ENCODE measurements at places on chromosomes 2 and 18.

GRCh38 chr2:176584333-176584732, 315.1 kb downstream of the MTX2 start:
- DNase-seq = no peak

- no peak for DNase-seq
These were observed 114.0 kb downstream of the NEDD4L start for GRCh38 chr18:58158008-58158407.

DNA sequence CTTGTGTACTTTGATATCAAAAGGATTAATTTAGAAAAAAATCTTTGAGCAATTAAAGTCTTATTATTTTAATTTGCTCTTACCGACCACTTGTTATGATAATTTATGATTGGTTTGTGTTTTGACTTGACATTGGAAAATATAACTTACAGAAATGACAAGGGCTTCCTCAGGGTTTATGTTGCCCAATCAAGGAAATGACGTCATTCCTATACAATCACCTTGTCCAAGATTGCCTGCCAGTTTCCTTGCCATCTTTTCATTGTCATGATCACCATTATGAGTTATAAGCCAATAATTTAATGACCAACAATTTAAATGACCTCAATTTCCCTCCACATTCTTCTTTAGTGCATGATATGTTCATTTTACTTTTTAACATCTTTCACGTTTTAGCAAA, 351.8 kb upstream of the TMEFF2 start:
- DNase-seq = no peak

DNA sequence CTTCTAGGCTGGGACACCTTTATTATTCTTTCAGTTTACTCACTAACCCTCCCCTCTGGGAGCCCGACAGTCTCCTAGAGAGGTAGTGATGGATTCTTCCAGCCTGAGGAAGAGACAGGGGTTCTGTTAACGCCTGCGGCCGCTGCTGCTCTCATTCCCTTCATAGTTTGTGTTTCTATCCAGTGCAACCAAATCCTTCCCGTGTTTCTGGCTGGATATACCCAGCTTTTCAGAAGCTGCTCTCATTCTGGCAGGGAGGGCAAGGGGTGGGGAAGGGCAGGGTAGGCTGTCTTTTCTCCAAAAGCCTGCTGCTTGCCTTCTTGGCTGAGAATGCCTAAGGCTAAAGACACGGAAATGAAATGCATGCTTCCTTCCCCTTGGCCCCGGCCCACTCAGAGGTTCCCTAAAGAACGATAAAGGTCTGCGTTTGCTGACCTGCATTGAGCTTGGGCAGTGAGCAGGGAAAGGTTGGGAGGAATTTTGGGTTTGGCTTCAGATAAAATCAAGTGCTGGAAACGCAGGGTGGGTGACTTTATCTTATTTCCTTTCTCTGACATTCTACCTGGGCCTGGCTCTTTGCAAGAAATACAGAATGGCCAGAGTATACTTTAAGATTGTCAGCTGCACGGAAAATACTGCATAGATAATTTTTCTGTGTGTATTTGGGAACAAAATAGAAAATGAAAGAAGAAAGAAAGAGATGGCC, 390.9 kb downstream of the NBAS start:
- no peak for DNase-seq

DNA sequence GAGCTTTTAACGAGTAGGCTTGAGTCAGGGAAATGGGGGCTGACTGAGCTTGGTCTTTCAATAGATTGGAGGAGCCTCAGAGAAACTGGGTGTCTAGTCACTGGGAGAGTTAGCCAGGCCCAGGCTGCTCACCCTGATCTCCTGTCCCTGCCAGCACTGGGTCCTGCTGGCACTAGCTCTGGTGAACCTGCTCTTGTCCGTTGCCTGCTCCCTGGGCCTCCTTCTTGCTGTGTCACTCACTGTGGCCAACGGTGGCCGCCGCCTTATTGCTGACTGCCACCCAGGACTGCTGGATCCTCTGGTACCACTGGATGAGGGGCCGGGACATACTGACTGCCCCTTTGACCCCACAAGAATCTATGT, 720 bp downstream of the KRTCAP3 start:
- no peak for DNase-seq

- DNase-seq = no peak
These were observed 197.7 kb downstream of the TGIF1 start for GRCh38 chr18:3647636-3648035.

DNA sequence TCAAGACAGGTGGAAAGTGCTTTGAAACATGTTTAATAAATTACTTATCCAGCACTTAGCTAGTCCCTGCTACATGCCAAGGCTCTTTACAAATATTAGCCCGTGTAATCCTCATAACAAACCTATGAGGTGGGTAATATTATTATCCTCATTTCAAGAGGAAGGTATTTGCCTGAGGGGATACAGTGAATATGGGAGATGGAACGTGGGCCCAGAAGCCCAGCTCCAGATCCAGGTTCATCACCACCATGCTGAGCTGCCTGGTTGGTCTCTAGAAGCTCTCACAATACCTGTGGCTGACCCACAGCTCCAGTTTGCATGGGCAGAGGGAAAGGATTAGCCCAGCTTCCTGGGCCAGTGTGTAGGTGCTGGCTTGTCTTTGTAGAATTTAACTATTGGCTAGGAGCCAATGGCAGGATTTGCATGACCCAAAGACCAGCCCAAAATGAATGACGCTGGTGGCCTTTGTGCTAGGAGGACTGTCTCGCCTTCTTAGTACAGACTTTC, 61.6 kb upstream of the ATP8B1 start:
- no peak for DNase-seq

- DNase-seq = no peak
These were observed 2.6 kb downstream of the USP14 start for GRCh38 chr18:160831-161570.

DNA sequence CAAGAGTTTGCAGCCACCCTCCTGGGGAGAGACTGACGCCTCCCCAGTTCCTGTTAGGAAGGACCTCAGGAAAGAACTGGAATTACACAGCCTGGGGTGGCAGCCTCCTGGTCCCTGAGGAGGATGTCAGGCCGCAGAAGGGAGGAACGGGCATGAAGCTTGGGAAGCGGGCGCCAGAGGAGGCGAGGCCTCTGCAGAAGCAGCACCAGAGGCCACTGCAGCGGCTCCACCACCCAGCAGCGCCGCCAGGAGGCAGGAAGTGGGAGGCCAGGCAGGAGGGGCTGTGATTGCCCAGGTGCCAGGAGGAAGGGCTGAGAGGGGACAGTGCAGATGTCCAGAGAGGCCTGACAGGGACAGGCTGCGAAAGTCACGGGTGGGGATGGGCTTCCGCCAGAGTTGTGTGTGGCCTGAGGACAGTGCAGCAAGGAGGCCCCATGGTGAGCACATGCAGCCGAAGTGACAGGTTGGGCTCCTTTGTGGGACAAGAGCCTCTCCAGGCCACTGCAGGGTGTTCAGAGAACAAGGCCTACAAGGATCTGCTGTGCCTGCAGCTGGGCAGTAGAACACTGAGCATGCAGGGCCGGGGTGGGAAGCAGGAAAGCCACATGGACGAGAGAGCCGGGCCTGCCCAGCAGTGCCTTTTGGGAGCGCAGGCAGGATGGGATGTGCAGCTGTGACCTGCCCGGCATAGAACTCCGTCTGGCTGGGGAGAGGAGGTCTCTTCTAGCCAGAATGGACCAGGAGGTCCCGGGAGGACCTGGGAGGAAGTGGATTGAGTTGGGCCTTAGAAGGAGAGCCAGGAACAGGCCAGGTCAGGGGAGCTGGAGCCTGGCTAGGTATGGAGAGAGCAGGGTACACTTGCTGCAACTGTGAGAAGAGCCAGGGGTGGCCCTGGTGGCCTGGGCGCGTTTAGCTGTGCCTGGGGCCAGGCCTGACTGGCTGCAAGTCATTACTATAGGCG, 39.1 kb upstream of the ALPP start:
- no peak for DNase-seq

DNA sequence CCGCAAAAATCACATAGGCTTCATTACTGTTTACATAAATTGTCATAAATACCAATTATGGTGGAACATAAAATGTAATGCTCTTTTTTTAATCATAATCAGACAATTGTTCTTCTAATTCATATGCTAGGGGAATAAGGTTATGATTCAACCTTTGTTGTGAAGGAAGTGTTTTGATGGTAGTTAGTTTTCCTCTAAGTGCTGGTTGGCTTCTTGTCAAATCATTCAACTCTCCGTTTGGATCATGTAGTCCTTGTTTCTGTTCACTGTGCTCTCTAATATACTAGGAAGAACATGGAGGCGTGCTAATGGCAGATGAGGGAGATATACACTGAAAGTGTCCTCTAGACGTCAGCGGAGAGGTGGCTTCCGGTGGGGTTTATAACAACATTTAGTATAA, 1938.0 kb upstream of the PIK3C3 start:
- DNase-seq = no peak

DNA sequence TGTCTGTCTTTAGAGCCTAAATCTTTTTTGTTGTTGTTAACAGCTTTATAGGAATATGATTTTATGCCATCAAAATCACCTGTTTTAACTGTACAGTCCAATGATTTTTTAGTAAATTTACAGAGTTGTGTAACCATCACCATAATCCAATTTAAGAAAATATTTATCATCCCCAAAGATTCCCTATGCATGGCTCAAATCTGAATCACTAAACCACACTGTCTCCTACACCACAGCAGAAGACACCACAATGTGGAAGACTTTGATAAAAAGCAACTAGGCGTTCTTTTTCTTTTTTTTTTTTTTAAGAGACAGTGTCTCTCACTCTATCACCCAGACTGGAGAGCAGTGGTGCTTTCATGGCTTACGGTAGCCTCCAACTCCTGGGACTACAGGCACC, 99.6 kb downstream of the TXNL1 start:
- no peak for DNase-seq

DNA sequence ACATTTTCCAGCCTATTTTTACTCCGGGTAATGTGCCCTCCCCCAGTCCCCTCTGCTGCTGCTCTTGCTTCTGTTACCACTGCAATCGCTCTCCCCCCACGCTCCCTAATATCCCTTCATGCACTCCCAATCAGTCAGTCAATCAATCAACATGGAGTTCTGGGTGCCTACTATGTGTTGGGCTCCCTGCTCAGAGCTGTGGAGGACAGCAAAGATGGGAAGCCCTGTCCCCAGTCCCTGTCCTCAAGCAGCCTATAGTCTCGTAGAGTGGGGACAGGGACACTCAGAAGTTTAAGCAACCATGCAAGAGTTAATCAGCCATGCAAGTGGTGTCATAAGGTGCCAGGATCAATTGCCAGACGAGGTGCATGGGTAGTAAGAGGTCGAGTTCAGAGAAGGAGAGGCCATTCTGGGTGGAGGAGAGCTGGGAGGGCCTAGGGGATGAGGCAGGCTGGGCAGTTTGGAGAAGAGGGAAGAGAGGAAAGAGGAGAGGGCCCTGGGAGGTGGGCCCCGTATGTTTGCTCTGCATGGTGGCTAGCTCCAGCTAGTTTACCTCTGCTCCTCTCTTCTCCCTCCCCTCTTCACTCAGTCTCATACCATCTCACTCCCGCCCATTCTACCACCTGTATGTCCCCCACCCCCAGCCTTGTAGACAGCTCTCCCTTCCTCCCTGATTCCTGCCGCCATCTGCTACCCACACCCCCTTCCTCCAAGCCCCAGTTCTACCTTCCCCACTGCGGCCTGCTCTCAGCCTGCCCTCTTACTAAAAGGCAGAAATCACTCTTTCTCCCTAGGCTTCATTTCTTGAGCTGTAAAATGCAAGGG, 3.9 kb downstream of the ASIC4 start:
- no peak for DNase-seq

GRCh38 chr2:103401621-103402020, 639.8 kb downstream of the TMEM182 start:
- DNase-seq = no peak

- DNase-seq = no peak
These were observed 24.4 kb upstream of the CYP1B1 start for GRCh38 chr2:38100328-38100727.

GRCh38 chr2:129604560-129604959, 374.9 kb upstream of the RAB6C start:
- DNase-seq = no peak

GRCh38 chr2:235858881-235859280, 309.3 kb downstream of the GBX2 start:
- no peak for DNase-seq

DNA sequence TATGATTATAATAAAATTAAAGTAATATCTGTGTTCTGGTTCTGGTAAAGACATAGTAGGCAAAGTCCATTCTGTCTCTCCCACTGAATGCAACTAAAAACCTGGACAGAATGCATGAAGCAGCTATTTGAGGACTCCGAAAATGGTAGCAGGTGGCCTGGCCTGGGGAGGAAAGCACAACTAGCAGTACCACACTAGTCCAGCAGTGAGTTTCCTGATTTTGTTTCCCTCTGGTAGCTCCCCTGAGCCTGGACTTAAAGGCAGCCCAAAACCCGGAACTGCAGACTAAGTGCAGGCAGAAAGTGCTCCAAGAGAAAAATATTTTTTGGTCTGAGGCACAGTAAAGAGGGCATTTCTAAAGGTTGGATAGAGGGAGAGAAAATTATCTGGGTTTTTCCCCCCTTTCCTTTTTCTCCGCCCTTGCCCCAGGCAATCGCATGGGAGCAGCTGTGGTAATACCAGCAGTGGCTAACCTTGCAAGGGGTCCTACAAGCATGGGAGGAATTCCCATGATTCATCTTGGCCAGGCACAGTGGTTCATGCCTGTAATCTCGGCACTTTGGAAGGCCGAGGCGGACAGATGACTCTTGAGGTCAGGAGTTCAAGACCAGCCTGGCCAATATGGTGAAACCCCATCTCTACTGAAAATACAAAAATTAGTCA, 32.3 kb downstream of the ASXL2 start:
- DNase-seq = no peak

DNA sequence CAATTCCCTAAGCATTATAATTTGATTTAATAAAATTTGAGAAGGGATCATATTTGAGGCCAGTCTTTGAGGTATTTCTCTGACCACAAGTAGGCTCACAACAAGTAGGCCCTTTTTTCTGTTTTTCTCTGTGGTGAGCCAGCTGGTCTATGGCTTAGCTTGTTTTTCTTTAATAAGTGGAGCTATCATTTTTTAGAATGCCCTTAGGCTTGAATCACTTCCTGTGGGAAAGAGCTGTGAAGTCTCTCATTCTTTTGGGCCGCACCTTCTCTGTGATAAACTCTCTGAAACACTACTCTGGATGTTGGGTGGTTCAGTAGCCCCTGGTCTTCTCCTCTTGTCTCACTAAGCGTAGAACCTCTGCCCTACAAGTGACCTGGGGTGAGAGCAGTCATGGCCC, 235.9 kb downstream of the SUCLG1 start:
- no peak for DNase-seq

DNA sequence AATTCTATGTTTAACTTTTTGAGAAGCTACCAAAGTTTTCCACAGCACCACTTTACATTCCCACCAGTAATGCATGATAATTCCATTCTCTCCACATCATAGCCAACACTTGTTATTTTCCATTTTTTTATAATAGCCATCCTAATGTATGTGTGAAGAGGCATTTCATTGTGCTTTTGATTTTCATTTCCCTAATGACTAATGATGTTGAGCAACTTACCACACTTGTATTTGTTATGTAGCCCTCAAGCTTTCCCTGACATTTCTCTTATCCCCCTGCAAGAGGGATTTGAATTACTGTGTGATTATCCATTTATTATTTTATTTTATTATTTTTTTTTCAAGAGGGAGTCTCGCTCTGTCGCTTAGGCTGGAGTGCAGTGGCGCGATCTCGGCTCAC, 23.6 kb upstream of the SOS1 start:
- DNase-seq = no peak

- DNase-seq = no peak
These were observed 206.6 kb downstream of the AGPS start for GRCh38 chr2:177599139-177599688.
